ENCODE measurements at places on chromosomes 12 and 14.
A peak's percentile ranks its signal among the peaks of the same experiment; 100 is the strongest.

DNA sequence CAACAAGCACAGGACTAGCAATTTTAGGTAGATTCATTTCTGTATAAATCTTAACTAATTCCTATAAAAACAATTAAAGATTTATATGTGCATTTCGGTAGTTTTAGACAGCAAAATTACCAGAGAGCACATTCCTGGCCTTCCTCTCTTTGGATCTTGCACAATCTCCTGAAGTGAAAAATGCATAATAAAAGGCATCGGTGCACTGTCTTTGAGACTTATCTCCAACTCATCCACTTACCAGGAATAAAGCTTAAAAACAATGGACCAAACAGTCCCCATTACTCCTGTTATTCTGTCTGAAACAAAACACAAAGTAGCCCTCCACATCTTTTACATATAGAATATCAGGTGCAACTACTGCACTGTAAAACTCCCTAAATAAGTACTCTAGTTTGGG, 69.3 kb downstream of the HECTD1 start:
- DNase-seq = no peak

DNA sequence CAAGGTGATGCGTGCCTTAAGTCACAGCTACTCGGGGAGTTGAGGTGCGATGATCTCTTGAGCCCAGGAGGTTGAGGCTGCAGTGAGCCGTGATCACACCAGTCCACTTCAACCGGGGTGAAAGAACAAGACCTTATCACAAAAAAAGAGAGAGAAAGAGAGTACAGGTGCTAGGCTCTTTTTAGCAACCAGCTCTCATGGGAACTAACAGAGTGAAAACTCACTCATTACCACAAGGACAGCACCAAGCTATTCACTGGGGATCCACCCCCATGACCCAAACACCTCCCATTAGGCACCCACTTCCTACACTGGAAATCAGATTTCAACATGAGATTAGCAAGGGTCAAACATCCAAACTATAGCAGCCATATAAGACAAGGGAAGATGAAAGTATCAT, 164.2 kb downstream of the NDUFA12 start:
- no peak for DNase-seq

GRCh38 chr12:86931714-86932113, 675.5 kb upstream of the MGAT4C start:
- DNase-seq = no peak

DNA sequence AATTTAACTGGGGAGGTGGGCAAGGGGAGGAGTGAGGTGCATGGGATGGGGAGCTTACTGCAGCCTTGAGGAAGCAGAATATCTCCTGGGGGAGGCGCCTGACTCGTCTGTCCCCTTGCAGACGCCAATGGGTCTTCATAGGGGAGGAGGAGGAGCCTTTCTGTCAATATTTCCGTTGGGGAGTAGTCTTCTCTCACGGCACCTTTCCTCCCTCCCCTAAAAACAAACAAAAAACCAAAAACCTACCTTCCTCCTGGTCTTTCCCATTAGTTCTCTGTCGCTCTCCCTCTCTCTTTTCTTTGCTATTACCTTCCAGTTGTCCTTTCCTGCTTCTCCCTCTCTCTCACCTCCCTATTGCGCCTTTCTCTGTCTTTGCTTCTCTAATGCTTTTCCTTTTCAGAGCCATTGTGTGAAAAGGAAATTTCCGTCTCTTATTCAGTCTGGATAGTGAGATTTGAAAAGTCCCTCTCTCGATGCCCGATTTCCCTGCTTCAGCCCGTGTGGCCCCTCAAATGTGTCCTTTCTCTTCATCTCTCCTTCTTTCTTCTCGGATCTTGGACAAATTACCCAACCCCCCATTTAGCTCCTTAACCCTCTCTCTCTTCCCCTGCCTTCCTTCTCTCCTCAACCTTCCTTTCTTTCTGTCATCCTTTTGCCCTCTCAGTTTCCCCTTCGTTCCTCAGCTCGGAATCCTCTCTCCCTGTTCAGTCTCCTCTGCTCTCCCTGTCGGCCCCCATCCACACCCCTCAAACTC, 5.9 kb downstream of the GPR84 start:
- DNase-seq = no peak

DNA sequence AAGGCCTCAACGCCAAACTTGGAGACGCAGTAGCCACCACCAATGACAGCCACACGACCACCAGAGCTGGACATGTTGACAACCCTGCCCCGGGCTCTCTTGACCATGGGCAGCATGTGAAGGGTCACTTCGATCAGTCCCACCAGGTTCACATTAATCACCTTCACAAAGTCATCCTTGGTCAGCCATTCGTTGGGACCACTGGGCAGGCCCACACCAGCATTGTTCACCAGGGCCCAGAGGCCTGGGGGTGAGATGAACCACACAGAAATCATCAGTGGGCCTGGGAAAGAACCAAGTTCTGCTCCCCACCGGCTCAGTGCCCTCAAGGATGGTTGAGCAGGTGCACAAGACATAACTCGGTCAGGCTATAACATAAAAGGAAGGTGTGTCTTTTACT, 4.0 kb downstream of the SDR9C7 start:
- DNase-seq = no peak

DNA sequence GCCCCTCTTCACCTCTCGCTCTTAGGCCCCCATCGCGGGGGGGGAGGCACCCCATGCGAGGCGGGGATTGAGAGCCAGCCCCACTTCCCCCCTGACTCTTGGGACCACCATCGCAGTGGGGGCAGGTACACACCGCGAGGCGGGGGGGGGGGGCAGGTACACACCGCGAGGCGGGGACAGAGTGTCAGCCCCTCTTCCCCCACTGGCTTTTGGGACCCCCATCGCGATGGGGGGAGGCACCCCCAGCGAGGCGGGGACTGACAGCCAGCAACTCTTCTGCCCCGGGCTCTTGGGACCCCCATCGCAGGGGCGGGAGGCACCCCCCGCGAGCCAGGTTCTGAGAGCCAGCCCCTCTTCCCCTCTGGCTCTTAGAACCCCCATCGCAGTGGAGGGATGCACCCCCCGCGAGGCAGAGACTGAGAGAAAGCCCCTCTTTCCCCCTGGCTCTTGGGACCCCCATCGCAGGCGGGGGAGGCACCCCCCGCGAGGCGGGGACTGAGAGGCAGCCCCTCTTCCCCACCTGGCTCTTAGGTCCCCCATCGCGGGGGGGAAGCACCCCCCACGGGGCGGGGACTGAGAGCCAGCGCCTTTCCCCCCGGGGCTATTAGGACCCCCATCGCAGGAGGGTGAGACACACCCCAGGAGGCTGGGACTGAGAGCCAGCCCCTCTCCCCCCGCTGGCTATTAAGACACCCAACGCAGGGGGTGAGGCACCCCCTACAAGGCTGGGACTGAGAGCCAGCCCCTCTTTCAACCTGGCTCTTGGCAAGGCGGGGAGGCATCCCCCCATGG, 196.5 kb upstream of the PZP start:
- no peak for DNase-seq

- DNase-seq = no peak
Observed at GRCh38 chr12:21456291-21456780, 18.9 kb downstream of the PYROXD1 start.

GRCh38 chr12:128055567-128055966, 211.4 kb upstream of the TMEM132C start:
- DNase-seq = no peak

DNA sequence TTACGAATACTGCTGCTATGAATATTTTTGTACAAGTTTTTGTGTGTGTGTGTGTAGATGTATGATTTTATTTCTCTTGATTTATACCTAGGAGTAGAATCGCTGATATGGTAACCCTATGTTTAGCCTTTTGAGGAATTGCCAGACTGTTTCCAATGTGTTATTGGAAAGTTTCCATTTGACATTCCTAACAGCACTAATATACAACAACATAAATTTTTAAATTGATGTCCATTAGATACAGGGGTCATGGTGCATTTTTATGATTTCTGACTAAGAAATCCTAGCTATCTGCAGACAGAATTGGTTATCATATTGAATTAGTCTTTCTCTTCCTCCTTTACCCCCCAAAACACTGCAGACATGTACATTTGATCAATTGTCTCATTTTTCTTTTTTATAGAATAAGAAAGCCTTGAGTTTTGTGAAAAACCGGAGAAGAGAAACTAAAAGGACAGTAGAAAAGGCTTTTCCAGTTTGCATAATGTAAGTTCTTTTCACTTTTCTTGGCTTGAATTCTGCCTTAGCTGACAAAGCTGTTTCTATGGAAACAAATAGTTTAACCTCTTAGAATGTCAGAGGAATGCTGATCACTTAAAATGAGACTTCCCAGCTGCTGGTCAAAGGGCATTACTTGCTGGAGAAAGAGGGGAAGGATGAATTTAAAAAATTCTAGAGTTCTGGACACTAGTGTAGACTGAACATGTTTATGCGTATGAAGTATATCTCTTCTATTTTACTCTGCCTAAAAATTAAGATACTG, 28.2 kb downstream of the PALS1 start:
- DNase-seq = no peak

DNA sequence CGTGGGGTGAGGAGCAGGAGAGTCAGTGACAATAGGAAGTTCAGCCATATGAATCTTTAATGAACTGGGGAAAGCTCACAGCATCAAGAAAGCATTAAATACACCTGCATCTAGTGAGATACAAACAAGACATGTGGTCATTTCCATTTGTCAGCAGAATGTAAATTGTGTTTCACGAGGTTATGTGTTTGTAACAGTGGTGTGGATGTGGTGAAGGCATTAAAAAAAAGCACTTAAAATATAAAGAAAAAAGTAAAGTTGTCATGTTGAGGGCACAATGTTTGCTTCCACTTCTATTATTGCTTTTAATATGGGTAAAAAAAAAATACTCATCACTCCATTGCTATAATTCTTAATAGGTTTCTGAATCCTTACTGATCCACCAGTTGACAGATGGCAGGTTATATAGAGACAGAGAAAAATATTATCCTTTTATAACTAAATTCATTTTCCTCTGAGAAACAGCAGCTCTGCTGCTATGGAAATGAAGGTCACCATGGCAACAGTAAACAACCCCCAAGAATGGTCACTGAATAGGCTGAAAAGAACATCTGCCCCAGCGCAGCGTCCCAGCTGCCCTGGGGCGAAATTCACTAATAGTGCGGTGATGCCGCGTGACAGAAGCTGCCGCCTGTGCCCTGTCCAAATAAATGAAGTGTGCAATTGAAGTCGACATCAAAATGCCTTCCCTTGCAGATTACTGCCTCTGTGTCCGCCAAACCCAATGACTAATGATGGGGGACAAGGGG, 226.1 kb downstream of the FOXN3 start:
- no peak for DNase-seq

GRCh38 chr12:52895726-52896189, 9.1 kb downstream of the KRT8 start:
- no peak for DNase-seq

DNA sequence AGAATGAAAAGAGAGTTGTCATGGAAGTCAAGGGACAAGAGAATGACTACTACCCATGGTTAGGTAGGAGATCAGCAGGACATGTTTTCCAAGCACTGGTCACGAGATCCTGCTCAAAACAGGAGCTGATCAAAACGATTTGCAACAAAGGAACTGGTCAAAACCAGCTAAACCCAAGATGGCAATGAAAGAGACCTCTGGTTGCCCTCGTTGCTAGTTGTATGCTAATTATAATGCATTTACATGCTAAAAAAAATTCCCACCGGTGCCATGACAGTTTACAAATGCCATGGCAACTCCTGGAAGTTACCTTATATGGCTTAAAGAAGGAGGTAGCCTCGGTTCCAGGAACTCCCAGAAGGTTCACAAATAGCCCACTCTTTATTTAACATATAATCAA, 95.0 kb upstream of the OTX2 start:
- no peak for DNase-seq

GRCh38 chr12:29563071-29563470, 65.6 kb upstream of the OVCH1 start:
- no peak for DNase-seq

- DNase-seq = no peak
Observed at GRCh38 chr12:88179436-88180014, 37.4 kb downstream of the TMTC3 start.

GRCh38 chr12:56804169-56804568, 41.0 kb downstream of the HSD17B6 start:
- DNase-seq = no peak

- no peak for DNase-seq
Observed at GRCh38 chr14:102923925-102924486, 1.5 kb downstream of the AMN start.

DNA sequence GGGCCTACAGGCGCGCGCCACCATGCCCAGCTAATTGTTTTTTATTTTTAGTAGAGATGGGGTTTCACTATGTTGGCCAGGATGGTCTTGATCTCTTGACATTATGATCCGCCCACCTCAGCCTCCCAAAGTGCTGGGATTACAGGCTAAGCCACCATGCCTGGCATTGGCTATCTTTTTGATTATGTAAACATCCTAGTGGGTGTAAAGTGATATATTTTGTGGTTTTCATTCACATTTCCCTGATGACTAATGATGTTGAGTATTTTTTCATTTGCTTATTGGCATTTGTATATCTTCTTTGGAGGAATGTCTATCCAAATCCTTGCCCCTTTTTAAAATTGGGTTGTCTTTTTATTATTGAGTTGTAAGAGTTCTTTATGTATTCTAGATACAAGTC, 16.3 kb downstream of the CREBL2 start:
- DNase-seq = no peak

DNA sequence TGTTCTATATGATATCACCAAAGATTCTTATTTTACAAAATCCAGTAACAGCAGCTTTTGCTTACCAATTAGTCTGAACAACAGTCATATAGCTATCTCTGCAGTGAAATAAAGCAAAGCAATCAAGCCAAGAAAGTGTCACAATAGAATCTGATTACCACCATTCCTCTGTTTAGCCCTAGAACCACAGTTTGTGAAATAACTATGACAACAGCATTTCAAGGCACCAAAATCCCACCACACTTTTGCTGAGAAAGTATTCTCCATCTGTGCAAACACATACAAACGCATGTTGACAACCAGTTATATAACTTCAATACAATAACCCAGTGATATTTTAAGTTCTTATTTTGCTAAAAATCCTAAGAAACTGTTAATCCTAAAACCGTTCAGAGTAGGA, 7.4 kb downstream of the PPP1R13B start:
- DNase-seq = no peak

- peak; percentile 13 for DNase-seq
Observed at GRCh38 chr14:53715193-53715721, 241.4 kb downstream of the BMP4 start.

DNA sequence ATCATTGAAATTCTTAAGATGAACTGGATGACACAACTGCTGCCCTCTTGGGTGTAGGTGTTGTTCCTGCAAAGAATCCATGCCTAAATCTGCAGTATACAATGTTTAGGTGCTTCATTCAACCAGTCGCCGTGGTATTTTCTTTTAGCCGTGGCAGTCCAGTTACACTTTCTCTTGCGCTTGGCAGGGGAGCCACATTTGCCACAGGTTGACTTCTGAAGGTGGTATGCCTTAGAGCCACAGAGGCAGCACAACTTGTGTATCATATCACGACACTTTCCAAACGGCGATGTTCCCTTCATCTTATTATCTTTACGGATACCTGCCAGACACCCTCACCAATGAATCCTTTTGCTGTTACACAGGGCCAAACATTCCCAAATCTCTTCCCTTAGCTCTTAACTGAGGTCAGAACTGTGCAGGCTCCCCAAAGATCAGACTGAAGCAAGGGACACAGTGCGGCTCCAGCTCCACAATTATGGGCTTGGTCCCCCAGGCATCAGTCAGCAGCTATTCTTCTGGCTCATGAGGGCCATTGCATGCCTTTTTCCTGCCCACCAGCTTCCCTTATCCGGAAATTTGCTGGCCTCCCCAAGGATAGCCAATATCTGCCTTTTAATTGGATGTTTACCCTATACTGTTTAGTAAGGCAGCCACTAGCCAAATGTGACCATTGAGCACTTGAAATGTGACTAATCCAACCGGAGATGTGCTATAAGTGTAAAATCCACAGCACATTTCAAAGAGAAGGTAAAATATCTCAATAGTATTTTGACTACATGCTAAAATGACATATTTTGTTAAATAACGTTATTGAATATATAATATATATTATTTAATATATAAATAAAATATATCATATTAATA, 50.7 kb downstream of the SENP1 start:
- no peak for DNase-seq

Data from kidney capillary endothelial cell (primary cell).